Fibroblast of mammary gland (primary cell): ENCODE measurements at places on chromosomes 5 and 9.

GRCh38 chr5:144122641-144123040, 47.8 kb downstream of the YIPF5 start:
- no peak for DNase-seq

GRCh38 chr5:103211576-103212561, 46.7 kb upstream of the MACIR start:
- DNase-seq, result no peak

DNA sequence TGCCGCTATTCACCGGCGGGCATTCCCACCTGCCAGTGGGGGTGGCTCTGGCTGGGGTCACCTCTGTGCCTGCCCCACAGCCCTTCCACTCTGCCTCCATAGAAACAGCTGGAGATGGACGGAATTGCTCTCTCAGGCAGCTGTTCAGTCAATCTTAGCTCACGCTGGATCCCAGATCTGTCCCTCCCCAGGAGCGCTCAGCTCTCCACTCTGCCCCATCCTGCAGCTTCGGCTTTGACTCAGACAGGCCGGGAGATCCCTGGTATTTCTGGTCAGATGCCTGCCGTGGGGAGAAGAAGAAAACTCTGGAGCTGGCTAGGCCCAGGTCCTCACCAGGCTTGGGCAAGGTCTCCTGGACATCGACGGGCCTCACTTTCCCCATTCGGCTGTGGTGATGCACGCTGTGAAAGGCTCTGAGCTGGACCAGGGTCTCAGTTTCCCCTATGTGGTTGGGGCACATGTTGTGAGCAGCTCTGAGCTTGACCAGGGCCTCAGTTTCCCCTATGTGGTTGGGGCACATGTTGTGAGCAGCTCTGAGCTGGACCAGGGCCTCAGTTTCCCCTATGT, 7.6 kb upstream of the SLC9A3 start:
- DNase-seq, result no peak

GRCh38 chr5:91983869-91984268, 600.8 kb upstream of the ARRDC3 start:
- DNase-seq, result no peak

DNA sequence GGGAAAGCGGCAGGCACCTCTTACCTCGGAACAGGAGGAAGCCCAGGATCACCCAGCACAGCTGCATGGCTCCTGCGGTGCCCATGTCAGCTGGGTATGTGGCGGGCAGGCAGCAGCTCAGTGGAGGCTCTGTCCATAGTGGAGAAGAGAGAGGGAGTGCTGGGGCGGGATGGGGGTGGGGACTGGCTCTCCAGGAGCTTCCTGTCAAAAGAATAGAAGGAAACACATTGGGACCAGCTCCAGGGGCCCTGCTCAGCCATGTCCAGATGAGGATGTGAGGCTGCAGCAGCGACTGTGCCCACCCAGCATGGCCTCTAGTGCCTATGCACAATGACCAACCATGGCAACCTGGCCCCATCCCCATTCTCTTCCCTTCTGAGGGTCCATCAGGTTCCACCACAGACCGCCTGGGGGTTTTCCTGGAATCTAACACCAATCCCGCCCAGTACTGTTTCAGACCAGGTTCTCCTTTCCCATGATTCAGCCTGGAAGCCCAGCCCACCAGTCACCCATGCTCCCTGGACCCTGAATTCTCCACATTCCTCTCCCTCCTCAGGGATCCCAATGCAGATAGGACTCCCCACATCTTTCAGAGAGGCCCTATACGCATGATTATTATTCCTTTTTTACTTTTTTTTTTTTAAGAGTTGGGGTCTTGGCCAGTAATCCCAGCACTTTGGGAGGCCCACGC, at the start of gene ECSCR:
Gene ECSCR, minus strand, starts transcription at position 158 of the 691 bp plus-strand sequence. Its CDS starts 73 bp downstream, at position 85.
- no peak for DNase-seq

DNA sequence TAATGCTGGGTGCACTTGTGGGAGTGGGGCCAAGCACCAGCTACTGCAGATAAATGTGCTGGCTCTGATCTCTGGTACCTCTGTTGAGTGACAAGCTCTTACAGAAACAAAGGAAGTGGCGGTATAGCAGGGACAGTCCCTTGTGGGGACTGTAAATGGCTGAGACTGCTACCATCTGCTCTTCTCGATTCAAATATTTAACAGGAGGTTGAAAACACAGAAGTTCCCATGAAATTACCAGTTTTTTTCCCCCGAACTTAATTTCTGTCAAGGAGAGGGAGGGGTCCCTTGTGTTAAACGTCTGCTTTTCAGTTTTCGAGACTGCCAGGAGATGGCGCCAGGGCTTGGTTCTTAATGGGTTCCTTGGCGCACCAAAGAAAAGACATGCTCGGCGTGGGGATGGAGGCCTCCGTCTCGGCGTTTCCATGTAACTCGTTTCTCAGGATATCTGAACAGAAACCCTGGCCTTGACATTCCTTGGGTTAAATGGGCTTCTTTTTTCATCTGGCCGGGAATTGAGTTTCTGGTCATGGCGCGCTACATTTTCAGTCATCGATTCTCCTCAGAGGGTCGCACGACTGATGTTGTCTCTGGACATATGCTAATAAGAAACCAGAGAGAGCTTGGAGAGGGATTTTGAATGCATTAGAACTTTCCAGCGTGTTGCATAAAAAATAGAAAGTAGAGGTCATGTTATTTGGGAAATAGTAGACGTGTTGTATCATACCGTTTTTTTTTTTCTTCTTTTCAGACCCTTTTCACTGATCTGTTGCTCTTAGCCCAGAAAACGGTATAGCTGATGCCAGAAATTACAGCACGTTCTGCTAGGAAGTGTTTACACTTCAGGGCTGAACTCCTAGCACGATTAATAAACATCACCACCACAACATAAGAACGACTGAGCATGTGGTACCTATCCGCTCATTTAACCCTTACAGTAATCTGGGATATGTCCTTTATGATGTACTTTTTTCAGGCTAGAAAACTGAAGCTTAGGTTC, 64.0 kb downstream of the CARTPT start:
- DNase-seq, result peak; percentile 74

DNA sequence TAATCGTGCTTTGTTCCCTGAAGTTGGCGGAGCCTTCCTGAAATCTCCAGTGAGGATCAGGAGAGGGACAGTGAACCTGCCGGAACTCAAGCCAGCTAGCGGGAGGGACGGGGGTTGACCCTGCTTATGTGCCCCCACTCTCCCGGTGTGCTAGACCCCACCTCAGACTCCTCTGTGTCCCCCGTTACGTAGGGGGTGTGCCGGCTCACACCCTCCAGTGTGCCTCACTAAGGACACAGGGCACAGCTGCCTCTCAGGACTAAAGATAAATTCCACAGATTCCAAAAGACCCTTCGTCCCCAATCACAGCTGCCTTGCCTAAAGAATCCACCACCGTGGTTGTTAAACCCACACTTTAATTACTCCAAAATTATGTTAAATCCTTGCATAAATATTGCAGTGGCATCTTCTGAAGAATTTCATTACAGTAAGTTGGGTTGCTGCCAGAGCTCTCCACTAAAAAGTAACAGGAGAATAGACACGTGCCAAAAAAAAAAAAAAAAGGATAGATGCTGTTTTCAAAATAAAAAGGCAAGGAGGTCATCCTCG, 73.7 kb downstream of the GTF3C4 start:
- DNase-seq, result no peak

DNA sequence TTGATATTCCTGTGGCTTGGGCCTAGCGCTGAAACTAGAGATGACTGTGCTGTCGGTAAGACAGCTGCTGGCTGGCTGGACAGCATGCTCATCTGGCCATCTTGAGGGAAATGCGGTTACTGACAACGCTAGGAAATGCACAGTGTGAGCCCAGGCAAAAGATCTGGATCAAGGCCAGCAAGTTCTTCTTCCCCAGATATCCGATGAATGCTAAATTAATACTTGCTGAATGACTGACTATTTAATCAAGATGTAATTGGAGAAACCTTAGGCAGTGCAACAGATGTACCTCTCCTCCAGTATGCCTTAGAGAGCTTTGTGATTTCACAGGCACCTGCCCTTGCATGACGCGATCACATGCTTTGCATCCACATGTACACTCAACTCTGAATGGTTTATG, 659.1 kb downstream of the EFNA5 start:
- DNase-seq, result no peak

DNA sequence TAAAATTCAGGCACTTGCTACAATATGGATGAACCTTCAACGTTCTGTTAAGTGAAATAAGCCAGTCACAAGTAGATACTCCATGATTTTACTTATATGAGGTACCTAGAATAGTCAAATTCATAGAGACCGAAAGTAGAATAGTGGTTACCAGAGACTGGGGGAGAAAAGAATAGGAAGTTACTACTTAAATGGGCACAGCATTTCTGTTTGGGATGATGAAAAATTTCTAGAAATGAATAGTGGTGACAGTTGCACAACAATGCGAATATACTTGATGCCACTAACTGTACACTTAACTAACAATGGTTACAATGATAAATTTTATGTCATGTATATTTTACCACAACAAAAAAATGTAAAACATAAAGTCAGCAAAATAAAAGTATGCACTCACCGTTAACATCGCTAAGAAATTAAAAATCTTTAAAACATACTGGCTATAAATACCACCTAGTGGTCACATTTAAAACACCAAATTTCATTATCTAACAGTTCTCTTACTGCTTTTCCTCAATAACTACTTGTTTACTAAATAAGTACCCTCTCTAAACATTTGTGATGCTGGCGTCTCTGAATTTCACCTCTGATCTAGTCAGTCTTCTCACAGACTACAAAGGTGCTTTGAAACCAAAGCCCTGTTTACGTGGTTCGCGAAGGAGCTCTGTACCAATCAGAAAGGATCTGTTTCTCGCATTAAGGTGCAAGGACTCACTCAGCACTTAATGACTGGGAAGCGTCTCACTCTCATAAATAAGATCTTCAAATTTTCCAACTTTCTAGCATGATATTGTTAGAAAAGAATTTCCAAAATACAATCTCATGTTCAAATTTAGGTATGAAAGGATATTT, 22.7 kb downstream of the KIF3A start:
- peak; percentile 32 for DNase-seq

DNA sequence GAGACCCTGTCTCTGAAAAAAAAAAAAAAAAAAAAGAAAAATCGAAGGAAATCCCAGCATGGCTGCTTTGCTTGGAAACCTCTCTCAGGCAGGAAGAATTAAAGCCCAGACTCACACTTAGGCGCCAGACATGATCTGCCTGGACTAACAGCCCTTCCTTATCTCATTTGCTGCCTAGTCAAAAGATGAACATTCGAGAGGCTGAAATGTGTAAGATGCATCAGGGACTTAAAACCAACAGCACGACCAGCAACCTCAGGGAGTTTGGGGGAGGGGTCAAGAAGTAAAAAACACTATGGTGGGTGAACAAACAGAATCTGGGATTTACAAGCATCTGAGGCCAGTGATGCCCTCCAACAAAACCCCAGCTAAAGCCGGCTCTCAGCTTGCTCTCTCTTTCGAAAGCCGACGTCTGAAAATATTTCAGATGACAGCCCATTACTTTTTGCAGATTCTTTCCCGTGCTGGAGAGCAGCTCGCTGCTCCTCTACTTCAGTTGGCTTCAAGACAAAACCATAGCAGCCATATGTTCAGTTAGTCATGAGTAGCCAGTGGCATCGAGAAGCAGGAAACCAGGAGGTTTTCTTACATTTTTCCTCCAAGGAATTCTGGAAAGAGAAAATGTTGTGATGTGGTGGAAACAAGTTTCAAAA, 249.9 kb downstream of the MARCHF11 start:
- peak; percentile 62 for DNase-seq

DNA sequence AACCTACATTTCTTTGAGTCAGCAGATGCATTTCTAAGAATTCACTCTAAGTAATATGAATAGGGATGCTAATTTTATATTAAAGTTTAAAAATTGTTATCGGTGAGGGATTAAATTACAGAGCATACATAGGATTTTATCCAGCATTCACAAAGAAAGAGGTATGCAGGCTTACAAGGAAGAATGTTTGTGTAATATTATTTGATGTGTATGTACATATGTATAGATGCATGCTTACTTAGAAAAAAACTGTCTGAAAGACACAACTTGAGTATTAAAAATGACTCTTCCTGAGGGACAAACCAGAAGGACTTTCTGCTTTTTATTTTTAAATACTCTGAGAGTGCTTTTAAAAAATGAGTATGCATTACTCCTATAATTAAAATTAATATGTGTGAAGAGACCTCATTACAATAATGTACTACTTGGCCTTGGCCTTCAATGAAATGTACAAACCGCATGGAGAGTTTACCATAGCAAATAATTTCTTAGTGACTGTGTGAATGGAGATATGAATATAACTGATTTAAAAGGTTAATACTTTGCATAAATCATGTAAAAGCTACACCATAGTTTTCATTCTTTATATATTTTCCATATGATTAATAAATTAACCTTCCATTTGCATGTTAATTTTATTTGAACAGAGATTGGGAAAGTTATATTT, 77.0 kb downstream of the GDA start:
- no peak for DNase-seq

DNA sequence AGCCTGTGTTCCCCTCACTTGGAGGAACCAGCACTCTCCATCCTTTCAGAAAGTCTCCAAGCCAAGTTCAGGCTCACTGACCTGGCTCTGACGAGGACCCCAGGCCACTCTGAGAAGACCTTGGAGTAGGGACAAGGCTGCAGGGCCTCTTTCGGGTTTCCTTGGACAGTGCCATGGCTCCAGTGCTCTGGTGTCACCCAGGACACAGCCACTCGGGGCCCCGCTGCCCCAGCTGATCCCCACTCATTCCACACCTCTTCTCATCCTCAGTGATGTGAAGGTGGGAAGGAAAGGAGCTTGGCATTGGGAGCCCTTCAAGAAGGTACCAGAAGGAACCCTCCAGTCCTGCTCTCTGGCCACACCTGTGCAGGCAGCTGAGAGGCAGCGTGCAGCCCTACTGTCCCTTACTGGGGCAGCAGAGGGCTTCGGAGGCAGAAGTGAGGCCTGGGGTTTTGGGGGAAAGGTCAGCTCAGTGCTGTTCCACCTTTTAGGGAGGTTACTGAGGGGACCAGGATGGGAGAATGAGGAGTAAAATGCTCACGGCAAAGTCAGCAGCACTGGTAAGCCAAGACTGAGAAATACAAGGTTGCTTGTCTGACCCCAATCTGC, 4.7 kb upstream of the NUP214 start:
- DNase-seq, result no peak

GRCh38 chr5:14097998-14098471, 45.1 kb upstream of the TRIO start:
- DNase-seq, result peak; percentile 78

- no peak for DNase-seq
Observed at GRCh38 chr9:90801973-90802322, 329 bp downstream of the SYK start.

DNA sequence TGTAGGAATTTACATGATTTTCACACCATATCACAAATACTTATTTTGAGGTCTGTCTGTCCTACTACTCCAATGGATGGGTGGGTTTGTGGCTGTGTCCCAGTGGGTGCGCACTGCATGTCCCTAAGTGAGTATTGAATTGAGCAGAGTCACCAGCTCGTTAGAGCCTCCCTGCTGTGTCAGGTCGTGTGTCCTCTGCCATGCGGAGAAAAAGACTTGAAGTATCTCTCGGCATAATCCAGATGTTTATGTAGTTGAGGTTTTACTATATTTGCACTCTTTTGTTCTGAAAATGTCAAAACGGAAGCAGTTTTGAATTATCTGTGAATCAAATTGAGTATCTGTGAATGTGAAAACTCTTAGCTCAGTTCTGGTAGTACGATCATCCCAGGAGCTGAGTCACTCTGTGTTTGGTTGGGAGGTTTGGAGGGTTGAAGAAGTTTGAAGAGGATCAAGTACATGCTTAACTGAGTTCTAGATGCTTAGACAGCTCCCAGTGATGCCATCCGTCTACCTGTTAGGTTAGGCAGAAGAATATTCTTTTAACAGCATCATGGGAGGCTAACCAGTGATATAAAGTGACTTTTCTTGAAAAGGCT, 194.2 kb downstream of the TENT4A start:
- DNase-seq, result no peak

GRCh38 chr5:91177639-91178038, 205.5 kb downstream of the ARRDC3 start:
- peak; percentile 23 for DNase-seq
